ENCODE measurements at places on chromosomes 5 and 9.

- no peak for DNase-seq
These were observed 515 bp downstream of the UTP15 start for GRCh38 chr5:73565969-73566547.

GRCh38 chr9:120715389-120715924 is 1.2 kb upstream of the MEGF9 start:
- DNase-seq, result no peak

DNA sequence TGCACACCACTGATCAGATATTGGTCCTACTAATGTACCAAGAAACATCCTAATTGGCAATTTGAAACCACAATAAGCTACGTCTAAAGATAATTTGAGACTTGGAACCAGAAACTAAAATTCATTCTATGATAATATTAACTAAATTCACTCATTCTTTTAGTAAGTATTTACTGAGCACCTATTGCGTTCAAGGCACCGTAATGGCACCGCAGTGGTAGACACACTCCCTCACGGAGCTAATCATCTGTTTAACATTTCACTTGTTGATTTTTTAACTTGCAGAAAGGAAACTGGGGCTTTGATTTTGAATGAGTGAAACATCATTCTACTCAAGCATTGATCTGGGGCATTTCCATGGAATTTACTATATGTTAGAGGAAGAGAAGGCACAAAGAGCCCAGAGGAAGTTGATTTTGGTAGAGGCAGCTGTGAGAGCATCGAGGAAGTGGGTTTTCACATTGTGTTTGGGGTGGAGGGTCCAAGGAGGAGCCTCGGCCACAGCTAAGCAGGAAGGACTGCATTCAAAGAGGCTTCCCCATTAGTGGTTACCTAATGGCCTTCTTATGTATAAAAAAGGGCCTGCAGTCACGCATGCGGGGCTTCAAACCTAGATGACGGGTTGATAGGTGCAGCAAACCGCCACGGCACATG is 7.1 kb downstream of the RAPGEF1 start:
- DNase-seq, result no peak

- no peak for DNase-seq
These were observed 608.6 kb upstream of the DAB2 start for GRCh38 chr5:40033411-40033810.

GRCh38 chr5:173327084-173327947 is 898 bp downstream of the STC2 start:
- peak; percentile 18 for DNase-seq

GRCh38 chr9:105245029-105245890 is 809 bp downstream of the SLC44A1 start:
- DNase-seq, result peak; percentile 39

- no peak for DNase-seq
These were observed 14.8 kb downstream of the GGTA1 start for GRCh38 chr9:121484651-121485446.

Measured in T-helper 2 cell (primary cell).